ENCODE measurements at places on chromosomes 4 and X. TPM values are rescaled to one million over a fixed set of nuclear protein-coding genes. Genes with fewer than 3 reads are reported as not detected.
A peak's percentile ranks its signal among the peaks of the same experiment; 100 is the strongest.

GAGE12E gene
- polyA plus RNA-seq, result not detected

GPR143 gene
- polyA plus RNA-seq, result 0.05 TPM

GRCh38 chrX:132206259-132206658 is 13.0 kb downstream of the RAP2C start:
- no peak for DNase-seq

DNA sequence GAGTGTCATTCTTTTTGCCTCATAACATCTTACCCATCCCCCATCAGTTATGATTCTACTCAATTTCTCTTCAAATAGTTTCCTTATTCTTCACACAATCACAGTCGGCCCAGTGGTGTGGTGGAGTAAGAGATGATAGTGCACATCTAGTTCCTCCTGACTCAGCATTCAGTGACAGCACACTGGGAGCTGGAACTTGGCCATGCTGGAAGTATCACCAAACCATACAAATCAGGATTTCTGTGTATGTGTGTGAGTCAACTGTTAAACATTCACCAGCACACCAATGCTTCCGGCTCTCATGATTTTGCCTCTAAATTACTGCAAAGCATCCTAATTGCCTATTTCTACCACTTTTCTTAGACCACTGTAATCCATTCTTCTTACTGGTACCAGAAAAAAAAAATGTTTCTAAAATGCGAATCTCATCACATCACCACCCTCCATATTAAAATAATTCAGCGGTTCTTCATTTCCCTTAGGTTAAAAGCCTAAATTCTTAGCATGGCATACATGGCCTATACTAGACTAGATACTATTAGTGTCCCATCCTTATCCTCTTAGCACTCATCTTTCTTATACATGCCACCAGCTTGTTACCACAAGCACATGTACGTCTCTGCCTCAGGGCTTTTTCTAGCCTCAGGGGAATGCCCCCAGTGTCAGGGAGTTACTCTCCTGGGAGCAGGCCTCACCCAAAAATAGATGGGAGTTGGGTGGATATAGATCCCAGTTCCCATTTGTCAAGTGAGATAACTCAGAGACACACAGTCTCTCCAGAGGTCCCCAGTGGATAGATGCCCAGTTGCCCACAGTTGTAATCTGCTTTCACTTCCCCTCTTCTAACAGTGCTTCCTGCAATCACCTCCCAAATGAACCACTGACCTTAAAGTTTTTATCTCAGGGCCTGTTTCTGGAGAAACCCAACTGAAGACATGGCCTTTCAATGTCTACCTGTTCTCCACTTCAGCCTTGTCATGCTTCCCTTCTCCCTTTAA is 49.2 kb upstream of the DDX53 start:
- DNase-seq, result peak; percentile 57

All from AG04450 (cell line).